ENCODE measurements at places on chromosomes 3 and 15.

DNA sequence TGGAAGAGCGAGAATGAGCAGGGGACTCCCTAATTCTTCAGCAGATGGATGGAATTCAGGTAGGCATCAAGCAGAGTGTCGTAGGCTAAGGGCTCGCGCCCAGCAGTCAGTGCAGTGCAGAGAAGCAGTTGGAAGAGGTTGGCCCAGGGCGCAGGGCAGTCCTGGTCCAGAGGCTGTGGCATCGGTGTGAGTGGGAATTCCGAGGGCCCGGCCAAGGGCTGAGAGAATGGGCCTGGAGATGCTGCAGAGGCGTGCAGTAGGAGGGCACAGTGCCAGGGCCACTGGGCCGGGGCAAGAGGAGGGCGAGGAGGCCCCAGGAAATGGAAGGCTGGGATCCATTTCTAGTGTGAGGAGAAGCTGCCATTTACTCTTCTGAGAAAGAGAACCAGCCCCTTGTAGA lies 74.4 kb downstream of the AAGAB start:
- no peak for DNase-seq

- DNase-seq, result no peak
Measured at GRCh38 chr15:79623488-79623887, 191.4 kb downstream of the MINAR1 start.

DNA sequence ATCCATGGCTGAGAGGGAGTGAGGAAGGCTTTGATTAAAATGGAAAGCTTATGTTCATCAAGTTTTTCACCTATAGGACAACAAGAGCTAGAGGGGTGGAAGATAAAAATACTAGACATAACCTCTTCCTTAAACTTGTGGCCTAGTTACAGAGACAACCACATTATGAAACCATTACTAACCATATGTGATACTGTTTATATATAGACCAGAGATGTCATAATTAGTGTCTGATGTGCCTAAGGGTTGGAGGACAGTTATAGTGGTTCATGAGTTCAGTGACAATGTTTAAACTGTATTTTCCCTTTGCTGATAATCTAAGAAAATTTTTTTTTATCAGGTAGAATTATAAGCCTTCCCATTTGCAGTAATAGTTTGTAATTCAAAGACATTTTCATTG lies 23.7 kb downstream of the PHLDB2 start:
- DNase-seq, result no peak

- no peak for DNase-seq
Measured at GRCh38 chr3:119352863-119353527, 58.8 kb downstream of the ARHGAP31 start.

GRCh38 chr3:188390775-188391443 lies 237.0 kb downstream of the LPP start:
- DNase-seq, result no peak

- DNase-seq, result peak; percentile 62
Measured at GRCh38 chr3:124078953-124079911, 87.3 kb upstream of the ROPN1 start.

- DNase-seq, result no peak
Measured at GRCh38 chr15:40825661-40826422, 2.7 kb downstream of the PPP1R14D start.

DNA sequence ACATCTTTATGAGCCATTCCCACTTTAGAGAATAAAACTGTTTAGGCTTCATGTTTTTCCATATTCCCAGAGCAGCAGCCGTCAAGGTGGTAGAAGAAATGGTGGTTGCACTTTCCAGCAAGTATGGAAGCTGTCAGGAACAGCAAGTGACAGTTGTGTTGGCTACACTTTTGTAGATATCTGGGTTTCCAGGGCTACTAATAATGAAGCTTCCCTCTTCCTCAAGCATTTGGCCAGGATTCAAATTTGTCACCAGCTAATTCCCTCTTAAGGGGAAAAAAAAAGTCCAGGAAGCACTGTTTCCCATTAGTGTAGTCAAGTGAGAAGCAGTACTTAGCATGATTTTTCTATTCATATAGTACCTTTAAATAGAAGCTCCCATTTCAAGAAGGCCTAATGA lies 252.8 kb downstream of the IGSF11 start:
- no peak for DNase-seq

GRCh38 chr15:65827065-65827464 lies 35.0 kb upstream of the DENND4A start:
- no peak for DNase-seq

DNA sequence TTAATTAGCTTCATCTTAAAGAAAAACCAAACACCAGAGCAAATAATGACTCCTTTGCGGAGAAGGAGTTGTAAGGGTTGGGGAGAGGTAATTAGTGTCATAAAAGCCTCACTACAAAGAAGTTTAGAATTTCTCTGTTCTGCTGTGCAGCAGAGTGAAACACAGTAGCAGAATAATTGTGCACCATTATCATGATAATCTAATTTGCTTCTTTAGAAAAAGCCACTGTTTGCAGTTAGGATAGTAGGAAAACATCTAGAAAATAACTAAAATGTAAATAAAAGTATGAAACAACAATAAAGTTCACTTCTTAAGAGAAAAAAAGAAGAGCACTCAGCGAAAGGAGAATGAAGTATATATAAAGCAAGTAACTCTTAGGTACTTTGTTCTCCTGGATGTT lies 5.5 kb downstream of the SHOX2 start:
- DNase-seq, result no peak

GRCh38 chr3:15154326-15154725 lies 51.7 kb upstream of the CAPN7 start:
- no peak for DNase-seq

GRCh38 chr3:33919312-33920120 lies 121.1 kb downstream of the PDCD6IP start:
- DNase-seq, result no peak

- no peak for DNase-seq
Measured at GRCh38 chr3:46252980-46253379, 10.7 kb downstream of the CCR3 start.

DNA sequence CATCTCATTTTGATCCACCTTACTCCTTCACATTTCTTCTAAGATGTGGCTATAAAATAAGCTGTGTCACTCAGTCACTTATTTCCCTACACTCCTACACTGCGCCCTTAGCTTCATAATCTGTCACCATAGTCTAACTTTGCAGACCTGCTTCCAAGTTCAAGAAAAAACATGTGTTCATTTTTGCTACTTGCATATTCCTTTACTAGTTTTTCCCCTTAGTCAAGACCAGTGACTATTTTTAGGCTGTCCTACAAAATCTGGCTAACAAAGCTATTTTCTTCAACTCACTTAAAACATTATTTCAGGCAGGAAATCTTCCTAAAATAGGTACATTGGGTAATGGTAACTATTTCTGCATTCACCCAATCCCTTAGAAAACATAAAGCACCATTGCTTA lies 272.5 kb downstream of the TBC1D5 start:
- DNase-seq, result no peak

DNA sequence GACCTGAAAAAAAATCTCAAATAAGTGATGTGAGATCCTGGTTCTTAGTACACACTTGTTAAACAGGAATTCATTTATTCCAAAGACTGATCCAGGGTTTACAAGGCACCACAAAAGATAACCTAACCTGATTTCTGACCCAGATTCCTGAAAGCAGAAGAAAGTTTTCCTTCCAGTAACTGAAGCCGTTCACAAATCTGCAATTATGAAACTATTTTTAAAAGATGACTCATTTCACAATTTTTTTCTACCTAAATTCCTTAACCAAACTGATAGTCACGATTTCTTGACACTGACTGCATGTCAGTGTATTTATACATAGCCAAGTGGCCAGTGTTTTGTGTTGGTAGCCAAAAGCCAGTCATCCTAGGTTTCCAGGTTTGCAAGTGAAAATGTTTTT lies 17.1 kb downstream of the SLC9A9 start:
- DNase-seq, result no peak

DNA sequence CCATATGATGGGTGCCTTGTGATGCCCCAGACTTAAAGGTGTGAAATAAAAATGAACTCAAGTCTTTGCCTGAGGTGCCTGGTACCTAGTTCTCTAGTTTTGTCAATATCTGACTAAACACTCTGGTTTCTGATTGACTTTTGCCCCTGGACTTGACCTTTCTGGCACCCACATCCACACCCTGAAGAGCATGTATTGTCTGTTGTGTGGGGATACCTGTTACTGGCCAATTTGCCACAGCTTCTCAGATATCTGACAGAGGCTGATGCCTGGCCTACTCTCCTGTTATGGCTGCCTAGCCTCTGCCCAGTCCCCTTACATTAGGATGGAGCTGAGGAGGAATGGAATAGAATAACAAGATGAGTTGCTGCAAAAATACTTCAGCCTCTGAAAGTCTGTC lies 3.6 kb downstream of the ZBTB38 start:
- no peak for DNase-seq

- no peak for DNase-seq
Measured at GRCh38 chr3:49616061-49616460, 58.1 kb upstream of the APEH start.

DNA sequence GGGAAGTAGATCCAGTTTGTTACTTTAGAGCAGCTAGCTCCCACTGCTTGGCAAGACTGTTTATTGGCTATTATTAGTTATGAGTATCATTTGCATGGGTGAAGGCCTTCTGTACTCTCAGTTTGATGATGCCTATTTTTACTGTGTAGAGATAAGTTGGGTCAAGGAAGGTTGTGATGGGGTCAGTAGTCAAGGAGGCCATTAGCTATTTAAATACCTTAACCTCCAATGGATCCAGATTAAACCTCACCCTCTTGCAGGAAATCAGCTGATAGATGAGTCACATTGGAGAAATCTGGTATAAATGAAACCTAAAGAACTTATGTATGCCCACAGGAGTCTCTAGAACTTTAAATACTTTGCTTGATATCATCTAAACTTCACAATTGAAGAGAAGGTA lies 45.0 kb downstream of the THBS1 start:
- no peak for DNase-seq
